ENCODE measurements at places on chromosomes 2 and 18. TPM values are rescaled to one million over a fixed set of nuclear protein-coding genes. Genes with fewer than 3 reads are reported as not detected.

DNA sequence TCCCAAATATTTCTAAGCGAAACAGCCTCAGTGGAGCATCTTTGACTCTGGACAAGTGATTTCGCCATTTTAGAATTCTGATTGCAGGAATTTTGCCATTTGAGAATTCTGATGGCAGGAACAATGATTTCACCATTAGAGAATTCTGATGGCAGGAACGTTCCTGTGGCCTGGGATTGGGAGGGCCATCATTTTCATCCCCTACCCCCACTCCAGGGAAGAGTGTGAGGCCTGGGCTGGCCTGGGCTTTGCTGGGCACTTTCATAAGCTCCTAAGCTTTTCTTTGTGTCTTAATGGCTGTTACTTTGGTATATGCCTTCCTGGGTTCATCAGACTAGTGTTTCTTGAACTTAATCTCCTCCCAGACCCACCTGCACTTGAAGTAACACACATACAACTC, 129.3 kb upstream of the EPAS1 start:
- DNase-seq, result no peak

- DNase-seq, result no peak
Observed at GRCh38 chr2:6783238-6783614, 82.5 kb downstream of the CMPK2 start.

DNA sequence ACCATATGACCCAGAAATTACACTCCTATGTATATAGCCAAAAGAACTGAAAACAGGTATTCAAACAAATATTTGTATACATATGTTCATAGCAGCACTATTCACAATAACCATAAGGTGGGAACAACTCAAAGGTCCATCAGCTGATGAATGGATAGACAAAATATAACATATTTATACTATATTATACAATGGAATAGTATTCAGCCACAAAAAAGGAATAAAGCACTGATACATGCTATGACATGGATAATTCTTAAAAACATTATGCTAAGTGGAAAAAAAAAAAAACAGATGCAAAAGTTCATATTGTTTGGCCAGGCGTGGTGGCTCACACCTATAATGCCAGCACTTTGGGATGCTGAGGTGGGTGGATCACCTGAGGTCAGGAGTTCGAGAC, 52.0 kb downstream of the SLC25A12 start:
- DNase-seq, result no peak

GRCh38 chr2:162914161-162914560, 75.6 kb upstream of the KCNH7 start:
- DNase-seq, result no peak

- no peak for DNase-seq
Observed at GRCh38 chr2:241772063-241772499, 4.5 kb upstream of the GAL3ST2 start.

DNA sequence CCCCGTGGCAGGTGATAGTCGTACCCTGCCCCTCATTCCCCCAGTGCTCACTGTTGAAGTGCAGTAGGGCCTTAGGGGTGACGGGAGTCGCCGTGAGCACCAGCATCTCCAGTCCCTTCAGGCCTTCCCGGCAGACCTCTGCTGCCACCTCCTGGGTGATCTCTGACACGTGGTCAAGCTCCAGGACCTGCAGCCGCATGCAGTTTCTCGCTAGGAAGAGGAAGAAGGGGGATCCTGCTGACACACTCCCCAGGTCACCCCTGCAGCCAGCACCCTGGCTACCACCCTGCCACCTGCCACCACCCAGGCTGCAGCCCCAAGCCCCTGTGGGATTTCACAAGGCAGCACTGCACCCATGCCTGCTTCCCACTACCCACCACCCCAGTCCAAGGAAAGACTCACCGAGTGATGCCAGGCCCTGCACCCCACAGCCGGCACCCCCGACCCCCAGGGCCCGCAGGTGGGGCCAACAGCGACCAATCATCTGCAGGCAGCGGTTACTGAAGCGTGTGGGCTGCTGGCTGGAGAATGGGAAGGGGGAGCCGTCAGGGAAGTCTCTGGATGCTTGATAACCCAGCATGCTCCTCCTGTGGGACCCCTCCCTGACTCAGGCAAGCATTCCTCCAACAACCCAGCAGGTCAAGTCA, 23.8 kb downstream of the FBXO41 start:
- DNase-seq, result peak; percentile 73

- DNase-seq, result no peak
Observed at GRCh38 chr2:108829578-108830310, 43.2 kb downstream of the CCDC138 start.

DNA sequence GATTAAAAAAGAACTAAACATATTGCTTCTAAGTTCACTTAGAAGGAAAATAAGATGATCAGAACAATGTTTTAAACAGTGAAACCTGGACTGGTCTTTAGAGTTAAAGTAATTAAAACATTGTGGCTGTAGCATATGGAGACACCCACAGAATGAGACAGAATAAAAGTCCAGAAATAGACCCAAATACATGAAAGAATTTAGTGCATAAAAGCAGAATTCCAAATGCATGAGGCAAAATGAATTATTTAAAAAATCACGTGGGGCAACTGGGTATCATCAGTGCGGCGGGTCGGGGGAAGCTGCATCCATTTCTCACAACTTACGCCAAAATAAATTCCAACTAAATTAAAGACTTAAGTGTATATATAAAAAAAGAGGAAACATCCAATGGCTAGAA, 12.1 kb downstream of the RNF149 start:
- no peak for DNase-seq

GRCh38 chr2:36178384-36178783, 177.2 kb upstream of the CRIM1 start:
- DNase-seq, result no peak

GRCh38 chr2:36807223-36807886, 110.8 kb downstream of the VIT start:
- DNase-seq, result no peak

DNA sequence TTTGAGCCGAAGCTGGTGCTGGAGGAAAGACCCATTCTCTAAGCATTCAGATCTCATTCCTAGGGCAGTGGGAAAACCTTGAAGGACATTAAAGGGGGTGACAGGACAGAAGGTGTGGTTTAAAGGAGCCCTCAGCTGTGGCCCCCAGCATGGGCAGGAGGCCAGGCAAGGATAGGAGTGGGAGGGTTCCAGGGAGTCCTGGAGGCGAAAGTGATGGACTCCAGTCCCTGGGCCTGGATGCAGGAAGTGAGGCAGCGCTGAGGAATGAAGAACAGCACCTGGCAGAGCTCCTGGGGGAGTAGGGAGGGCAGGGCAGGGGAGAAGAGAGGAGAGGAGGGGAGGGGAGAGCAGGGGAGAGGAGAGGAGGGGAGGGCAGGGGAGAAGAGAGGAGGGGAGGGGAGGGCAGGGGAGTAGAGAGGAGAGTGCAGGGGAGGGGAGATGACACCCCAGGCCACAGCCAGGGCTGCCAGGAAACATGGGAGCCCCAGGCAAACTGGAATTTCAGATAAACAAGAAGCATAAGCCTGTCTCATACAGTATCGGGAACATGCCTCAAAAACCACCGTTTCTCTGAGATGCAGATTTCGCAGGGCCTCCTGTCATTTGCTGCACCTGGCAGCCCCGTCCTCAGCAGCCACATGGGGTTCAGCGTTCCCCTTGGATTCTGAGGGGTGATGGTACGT, 5.7 kb downstream of the RAMP1 start:
- DNase-seq, result no peak

- no peak for DNase-seq
Observed at GRCh38 chr18:20971886-20972267, 139.7 kb downstream of the ROCK1 start.

- no peak for DNase-seq
Observed at GRCh38 chr2:38748943-38749804, 2.0 kb downstream of the SRSF7 start.

DNA sequence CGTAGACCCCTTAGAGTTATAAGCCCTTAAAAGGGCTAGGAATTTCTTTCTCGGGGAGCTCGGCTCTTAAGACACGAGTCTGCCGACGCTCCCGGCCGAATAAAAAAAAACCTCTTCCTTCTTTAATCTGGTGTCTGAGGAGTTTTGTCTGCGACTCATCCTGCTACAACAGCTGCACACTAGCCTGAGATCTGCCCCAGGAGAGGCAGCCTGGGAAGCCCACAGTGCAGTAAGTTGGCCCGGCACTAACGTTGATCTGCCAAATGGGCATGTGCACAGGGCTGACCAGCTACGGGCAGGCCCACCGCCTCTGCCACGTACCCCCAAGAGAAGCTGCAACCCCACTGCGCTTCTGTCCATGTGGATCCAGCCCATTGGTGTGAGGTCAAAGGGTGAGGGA, 8.4 kb upstream of the LIMS2 start:
- DNase-seq, result no peak

DNA sequence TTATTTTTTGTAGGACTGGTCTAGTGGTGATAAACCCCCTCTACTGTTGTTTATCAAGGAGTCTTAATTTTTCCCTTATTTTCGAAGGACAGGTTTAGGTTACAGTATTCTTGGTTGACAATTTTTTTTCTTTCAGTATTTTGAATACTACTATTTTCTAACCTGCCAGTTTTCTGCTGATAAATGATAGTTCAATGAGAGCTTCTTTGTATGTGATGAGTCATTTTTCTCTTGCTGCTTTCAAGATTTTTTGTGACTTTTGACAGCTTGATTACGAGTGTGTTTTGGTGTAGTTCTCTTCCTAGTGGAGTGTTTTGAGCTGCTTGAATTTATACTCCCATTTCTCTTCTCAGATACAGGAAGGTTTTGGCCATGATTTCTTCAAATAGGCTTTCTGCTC, 77.5 kb downstream of the ACSL3 start:
- no peak for DNase-seq

DNA sequence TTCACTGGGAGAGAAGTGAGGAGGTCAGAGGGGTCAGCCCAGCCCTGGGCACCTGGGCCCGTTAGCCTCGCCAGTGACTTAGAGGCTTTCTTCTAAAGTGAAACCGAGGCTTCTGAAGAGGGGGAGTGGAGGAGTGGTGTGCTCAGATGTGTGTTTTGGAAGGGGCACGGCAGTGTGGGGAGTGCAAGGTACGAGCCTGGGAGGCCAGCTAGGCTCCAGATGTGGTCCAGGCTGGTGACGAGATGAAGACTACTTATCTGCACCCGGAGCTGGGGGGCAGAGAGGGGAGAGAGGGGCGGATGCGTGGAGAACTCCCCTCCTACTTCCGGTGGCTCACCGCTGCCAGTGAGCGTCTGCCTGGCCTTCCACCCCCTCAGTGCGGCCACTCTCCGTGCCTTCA, 371.3 kb upstream of the HS6ST1 start:
- DNase-seq, result no peak

- DNase-seq, result no peak
Observed at GRCh38 chr18:44811572-44812125, 131.0 kb downstream of the SETBP1 start.

- DNase-seq, result no peak
Observed at GRCh38 chr18:46096651-46097300, 1.3 kb downstream of the ATP5F1A start.

GRCh38 chr18:59324623-59324971, 6.1 kb upstream of the CPLX4 start:
- DNase-seq, result no peak

- DNase-seq, result no peak
Observed at GRCh38 chr2:61993422-61994024, 88.0 kb downstream of the COMMD1 start.

DNA sequence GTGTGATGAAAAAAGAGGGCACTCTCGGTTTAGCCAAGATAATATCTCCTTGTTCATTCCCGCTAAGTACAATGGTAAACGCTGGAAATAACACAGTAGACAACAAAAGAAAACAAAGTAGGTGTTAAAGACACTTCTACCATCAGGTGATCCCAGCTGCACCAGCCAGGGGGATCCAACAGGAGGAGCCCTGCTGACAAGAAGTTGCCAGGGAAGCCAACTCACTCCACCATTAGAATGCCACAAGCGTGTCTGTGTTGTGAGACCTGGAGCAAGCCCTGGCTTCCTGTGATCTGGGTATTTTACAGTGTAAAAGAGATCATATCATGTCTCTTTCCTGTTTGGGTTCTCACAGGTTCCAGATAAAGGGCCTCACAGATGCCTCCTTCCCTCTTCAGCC, 117.0 kb downstream of the GRB14 start:
- peak; percentile 19 for DNase-seq

- DNase-seq, result no peak
Observed at GRCh38 chr2:160358046-160358445, 135.6 kb downstream of the RBMS1 start.

GRCh38 chr2:156331572-156332283, 793 bp downstream of the NR4A2 start:
- DNase-seq, result peak; percentile 69

- no peak for DNase-seq
Observed at GRCh38 chr18:48215876-48216638, 193.1 kb downstream of the ZBTB7C start.

DNA sequence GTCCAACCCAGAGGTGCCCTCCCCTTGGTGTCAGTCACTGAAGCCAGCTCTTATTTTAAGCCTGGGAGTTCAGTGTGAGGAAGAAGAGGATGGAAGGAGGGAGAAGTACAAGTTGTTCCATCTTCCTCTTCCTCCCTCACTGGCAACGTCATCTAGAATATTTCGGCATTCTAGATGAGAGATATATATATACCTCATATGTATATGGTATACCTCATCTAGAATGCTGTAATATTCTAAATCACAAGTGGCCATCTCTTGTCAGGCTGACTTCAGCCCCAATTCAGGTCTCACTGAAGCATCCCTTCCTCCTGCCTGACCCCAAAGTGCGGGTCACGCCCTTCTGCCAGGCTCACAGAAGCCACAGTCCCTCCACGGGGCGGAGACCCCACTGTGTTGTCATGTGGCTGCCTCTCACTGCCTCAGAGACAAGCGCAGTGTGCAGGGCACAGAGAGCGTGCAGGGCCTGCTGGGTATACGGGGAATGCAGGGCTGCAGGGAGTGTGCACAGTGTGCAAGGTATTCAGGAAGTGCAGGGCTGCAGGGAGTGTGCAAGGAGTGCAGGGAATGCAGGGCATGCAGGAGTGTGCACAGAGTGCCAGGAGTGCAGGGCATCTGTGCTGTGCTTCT, 32.8 kb upstream of the B3GNT7 start:
- DNase-seq, result no peak

SIX3 gene
- total RNA-seq, result not detected

LTBP1 gene
- total RNA-seq, result 113 TPM

ASTL gene
- not detected for total RNA-seq

AKAIN1 gene
- not detected for total RNA-seq

TAF1B gene
- 9.7 TPM for total RNA-seq

PRSS56 gene
- total RNA-seq, result not detected

GALNT14 gene
- not detected for total RNA-seq

ATG4B gene
- 48.3 TPM for total RNA-seq

RESP18 gene
- not detected for total RNA-seq

ARHGAP28 gene
- total RNA-seq, result 6.1 TPM

GKN2 gene
- total RNA-seq, result not detected

GPR35 gene
- 1.4 TPM for total RNA-seq

LDAH gene
- total RNA-seq, result 10.8 TPM

MEP1B gene
- not detected for total RNA-seq

Measured in right cardiac atrium (tissue), 5 donors.